ENCODE measurements at places on chromosomes 3 and 15.
A peak's percentile ranks its signal among the peaks of the same experiment; 100 is the strongest.

DNA sequence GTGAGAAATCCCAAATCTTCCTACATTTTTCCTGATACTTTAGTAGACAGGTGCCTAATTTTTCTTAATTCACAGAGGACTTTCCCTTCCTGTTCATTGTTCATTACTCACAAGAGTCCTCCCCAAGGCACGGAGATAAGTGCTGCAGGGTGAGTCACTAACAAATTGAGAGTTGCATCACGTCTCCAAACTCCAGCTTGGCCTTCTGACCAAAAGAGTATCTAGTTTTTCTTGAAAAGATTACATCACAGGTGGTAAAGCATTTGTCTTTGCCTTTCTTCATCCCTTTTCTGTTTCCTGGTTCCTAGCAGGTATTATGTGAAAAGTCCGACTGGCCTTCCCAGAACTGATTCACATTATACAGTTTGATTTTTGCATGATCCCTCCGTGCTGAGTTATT is 24.9 kb upstream of the RASGRP1 start:
- DNase-seq: peak; percentile 84

- no peak for DNase-seq
Measured at GRCh38 chr3:110895054-110895453, 176.6 kb upstream of the NECTIN3 start.

- no peak for DNase-seq
Measured at GRCh38 chr3:38345879-38346586, 552 bp upstream of the XYLB start.

DNA sequence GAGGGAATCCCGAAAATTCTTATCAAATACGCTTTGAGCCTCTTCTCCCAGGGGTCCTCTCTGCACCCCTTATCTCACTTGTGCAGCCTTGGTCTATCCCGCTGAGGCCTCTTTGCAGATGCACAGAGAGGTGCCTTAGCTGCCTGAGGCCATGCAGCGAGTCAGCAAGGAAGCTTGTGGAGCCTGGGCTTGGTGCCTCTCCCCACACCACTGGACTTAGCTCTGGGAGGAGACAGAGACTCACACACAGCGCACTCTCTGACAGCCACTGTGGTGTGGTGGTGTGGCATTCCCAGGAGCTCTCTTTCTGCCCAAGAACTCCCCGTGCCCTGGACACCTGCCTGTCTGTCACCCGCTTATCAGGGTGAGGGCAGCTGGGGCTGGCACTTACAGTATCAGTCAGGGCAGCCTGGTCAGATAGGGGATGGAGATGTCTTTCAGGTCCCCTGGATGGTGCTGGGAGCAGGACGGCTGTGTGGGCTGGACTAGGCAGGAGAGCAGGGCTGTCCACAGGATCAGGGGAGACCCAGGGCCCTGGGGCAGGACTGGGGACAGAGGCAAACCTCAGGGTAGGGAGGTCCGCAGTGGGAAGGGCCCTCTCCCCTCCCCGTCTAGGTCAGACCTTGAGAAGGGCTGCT is 10.2 kb upstream of the LINGO1 start:
- no peak for DNase-seq

DNA sequence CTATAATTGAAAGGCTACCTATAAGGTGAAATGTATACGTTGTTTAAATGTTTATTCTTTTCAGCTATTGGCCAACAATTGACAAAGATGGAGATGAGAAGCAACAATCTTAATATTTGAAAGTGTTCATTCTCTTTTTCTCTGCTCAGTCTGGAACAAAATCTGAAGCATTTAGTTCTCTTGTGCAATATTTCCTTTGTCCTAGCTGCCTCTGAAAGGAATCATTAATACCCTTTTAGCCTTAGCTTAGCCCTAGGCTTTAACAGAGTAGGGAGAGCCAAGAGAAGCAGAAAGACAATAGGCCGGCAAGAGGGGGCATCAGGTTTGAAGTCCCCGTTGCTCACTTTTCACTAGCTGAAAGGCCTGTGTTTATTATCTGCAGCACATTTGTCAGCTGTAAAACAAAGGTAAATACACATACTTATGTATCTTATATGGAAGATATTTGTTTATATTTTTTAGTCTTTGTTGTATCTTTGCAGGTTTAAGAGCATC is 422.5 kb upstream of the SEMA6D start:
- DNase-seq: no peak

DNA sequence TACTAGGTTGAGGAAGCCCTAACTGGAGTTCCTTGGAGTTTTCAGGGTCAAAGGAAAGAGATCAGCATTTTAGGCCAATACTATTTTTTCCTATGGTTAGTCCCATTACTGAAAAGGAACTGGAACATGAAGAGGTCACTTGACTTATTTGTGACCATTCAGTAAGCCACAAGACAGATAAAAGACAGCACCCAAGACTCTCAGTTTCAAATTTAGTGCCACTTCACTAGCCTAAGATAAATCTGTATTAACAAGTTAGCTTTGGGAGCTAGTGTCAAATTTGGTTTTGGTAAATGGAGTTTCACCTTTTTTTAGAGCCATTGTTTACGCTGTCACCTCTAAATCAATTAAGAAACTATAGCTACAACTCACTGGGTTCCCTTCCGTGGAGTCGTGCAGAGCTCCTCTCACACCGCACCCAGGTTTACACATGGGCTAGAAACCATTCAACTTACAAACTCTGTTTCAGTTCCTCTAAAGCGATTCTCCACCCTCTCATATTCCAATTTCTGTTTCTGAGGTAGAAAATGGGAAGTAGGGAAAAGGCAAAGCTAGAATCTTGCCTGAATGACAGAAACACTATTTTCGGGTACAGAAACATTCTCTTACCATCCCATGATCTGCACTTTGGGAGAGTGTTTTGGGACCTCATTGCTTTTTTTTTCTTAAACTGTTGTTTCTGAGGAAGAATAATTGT is 14.4 kb downstream of the CCDC32 start:
- DNase-seq: no peak

DNA sequence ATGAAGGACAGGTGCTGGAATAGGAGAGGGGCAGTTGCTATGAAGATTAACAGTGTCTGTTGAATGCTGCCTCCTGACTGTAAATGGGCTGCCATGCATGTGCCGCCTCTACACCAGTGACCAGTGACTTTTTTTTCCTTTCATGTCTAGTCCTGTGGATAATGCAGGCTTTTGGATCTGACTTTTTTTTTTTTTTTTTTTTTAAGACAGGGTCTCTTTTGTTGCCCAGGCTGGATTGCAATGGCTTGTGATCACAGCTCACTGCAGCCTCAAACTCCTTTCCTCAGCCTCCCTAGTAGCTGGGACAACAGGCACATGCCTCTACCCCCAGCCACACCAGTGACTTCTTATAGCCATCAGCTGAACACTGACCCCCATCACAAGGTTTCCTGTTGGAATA is 41.2 kb upstream of the AGBL1 start:
- no peak for DNase-seq

DNA sequence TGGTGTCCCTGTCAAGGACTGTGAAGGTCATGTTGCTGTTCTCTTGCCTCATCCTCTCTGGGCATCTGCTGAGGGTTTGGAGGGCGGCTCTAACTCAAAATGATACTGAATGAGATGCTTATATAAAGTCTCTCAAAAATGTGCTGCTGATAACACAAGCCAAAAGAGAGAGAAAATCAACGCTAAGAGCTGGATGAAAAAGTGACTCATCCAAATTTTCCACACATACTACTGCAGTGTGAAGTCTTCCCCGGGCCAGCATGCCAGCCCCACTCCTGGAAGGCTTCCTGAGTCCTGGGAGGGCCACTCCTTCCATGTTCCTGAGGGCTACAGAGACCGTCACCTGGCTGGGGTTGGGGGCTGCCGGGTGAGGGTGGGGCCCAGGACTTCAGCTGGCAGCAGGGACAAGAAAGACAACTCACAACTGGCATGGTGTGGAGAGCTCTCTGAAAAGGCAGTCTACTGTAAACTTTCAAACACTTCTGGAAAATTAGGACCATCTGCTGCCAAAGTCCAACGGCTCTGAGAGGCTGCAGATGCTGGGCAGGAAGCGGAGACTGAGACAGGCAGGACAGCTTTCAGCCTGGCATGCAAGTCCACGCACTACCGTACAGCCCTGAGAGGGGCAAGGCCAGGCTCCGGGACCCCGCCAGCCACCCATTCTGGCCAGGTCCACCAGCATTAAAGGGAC is 200.3 kb downstream of the ADAMTS17 start:
- DNase-seq: no peak

- DNase-seq: no peak
Measured at GRCh38 chr3:54240-54639, 142.3 kb upstream of the CHL1 start.

DNA sequence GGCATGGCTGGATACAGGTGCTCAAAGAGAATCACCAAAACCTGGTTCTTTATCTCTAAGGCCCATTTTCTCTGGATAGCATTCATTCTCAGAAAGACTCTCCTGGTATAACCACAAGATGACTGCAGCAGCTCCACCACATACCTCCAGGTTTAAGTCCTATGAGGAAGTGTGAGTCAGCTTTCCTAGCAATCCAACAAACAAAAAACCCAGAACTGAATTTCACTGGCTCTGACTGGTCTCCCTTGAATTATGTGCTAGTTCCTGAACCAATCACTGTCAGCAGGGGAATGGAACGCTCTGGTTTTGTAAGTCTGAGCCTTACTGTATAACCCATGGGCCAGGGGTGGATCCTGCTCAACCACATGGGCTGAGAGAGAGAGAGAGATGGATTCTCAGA is 27.2 kb downstream of the MRPL46 start:
- peak; percentile 77 for DNase-seq

DNA sequence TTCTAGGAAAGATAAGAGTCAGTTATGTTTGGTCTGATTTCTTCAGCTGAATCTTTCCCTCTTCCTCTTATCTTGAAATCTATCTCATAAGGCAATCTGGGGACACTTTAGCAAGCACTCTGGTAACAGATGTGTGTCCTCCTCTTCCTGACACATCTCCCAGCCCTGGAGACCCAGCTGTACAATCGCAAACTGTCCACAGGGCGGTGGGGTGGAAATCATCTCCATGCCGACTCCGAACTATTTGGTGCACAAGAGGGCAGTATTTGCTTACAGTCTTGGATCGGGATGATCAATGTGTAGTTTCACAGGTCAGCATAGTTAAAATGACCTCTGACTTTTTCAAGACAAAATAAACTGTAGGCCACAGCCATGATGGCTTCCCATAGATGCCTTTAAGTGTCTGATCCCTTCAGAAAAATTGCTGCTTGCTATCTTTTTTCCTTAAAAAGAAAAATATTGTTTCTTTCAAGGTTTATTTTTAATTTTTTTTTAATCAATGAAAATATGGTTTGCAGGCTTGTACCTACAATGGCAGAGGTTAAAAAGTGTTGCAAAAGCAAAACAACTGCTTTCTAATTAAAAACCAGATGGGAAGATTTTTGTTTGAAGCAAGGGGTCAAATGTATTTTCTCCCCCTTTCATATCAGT is 17.7 kb downstream of the EEFSEC start:
- DNase-seq: peak; percentile 77

Data from EL (cell line).